ENCODE measurements at places on chromosomes 5 and 9. TPM values are rescaled to one million over a fixed set of nuclear protein-coding genes. Genes with fewer than 3 reads are reported as not detected.

Gene ACSL6
- total RNA-seq: not detected

GRCh38 chr5:177565046-177565445, 10.7 kb upstream of the FAM193B start:
- no peak for DNase-seq

GRCh38 chr5:149298842-149299404, 27.3 kb downstream of the AFAP1L1 start:
- no peak for DNase-seq

Gene NTNG2
- 0.58 TPM for total RNA-seq

Gene LCN1
- not detected for total RNA-seq

Gene HTR1A
- not detected for total RNA-seq

GRCh38 chr5:54517512-54518145, at the start of gene SNX18:
Gene SNX18, plus strand, starts transcription at chr5:54517759. Its CDS starts 194 bp downstream, at chr5:54517953.
- DNase-seq: no peak

DNA sequence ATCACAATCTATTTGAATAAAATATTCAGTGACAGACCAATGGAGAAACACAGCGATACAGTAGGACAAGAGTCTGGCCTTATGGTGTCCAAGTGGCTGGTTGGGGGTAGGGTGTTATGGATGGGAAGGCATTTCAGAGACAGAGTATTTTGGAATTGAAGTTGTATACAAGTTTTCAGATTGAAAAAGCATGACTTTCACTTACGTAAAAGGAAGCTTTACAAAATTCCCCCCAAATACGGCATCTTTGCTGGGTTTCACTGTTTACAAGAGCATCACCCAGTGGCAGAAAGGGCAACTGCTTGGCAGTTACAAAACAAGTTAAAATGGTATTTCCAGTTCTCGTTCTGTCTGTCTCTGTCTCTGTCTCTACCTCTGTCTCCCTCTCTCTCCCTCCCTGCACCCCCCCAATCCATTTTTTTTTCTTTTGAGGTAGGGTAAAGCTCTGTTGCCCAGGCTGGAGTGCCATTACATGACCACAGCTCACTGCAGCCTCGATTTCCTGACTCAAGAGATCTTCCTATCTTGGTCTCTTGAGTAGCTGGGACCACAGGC, 86.2 kb downstream of the PTPN3 start:
- DNase-seq: no peak

GRCh38 chr9:37675661-37676060, 24.9 kb downstream of the FRMPD1 start:
- no peak for DNase-seq

DNA sequence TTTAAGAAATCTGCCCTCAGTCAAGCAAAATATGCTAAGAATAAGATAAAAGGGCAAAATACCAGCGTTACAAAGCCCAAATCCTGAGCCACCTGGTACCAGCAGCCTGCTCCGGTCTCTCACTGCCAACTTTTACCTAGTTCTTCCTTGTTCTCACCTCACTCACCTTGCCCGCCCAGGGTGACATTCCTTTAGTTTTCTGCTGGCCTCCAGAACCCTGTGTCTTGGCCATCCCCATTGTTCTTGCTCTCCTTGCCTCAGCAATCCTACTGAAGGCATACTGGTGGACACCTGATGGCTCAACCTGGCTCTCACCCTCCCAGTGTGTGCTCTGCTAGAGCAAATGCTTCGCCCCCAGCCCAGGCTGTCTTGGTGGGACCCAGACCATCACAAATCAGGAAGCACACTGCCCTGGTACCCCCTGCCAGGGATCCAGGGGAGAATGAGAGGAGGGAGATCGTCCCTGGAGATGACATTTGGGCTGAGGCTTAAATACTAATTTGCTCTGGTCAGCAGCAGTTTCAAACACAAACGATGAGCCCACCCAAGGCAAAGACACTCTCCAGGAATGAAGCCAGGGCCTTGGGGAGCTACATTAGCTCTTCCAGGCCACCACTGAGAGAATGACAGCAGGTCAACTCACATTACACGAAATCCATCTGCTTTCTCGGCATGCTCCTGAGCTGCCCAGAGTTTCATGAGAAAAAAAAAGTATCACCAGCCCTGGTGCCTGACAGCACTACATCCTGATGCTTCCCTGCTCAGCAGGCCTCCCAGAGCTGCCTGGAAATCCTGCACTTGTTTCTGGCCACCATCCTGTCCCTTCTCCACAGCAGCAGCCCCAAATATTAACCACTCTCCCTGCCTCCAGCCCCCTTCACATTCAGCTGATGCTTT, 12.2 kb upstream of the SEPTIN8 start:
- no peak for DNase-seq

Gene ANKRD31
- not detected for total RNA-seq

DNA sequence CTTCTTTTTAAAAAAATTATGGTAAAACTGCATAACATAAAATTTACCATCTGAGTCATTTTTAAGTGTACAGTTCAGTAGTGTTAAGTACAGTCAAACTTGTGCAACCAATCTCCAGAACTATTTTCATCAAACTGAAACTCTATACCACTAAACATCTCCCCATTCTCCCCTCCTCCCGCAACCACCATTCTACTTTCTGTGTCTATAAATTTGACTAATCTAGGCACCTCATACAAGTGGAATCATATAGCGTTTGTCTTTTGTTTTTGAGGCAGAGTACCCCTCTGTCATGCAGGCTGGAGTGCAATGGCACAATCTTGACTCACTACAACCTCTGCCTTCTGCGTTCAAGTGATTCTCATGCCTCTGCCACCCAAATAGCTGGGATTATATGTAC, 24.0 kb upstream of the EBF1 start:
- no peak for DNase-seq

DNA sequence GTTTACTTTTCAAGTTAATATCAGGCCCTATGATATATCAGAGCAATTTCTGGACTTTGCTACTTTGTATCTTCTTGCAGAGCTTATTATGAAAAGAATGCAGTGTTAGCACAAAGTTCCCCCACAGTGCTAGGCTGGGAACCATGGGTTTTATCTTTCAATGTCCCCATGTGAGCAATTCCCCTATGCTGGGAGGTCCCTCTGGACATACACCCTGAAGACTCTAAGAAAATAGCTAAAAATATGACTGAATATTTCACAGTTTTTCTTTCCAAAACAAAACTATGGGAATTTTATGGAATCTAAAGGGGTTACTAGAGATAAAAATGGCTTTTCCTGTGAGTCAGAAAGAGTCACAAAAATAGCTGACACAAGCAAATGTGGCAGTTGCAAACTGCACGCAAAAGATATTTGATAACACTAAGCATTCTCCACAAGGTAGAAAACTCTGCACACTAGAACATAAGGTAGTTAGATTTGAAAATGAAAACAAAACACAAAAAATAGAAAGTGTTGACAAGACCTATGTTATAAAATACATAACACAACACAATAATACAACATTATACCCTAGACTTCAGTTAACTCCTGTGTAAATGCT, 487.5 kb upstream of the GRIN3A start:
- no peak for DNase-seq

Gene ANKS6
- 17.6 TPM for total RNA-seq

DNA sequence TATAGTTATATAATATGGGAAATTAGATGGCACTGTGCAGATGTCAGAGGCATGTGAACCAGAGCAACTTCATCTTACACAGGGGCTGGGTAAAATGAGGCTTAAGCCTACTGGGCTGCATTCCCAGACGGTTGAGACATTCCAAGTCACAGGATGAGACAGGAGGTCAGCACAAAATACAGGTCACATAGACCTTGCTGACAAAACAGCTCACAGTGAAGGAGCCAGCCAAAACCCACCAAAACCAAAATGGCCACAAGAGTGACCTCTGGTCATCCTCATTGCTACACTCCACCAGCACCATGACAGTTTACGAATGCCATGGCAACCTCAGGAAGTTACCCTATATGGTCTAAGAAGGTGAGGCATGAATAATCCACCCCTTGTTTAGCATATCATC, 479.4 kb downstream of the TLR4 start:
- no peak for DNase-seq

Gene SEMA5A
- 5.4 TPM for total RNA-seq

DNA sequence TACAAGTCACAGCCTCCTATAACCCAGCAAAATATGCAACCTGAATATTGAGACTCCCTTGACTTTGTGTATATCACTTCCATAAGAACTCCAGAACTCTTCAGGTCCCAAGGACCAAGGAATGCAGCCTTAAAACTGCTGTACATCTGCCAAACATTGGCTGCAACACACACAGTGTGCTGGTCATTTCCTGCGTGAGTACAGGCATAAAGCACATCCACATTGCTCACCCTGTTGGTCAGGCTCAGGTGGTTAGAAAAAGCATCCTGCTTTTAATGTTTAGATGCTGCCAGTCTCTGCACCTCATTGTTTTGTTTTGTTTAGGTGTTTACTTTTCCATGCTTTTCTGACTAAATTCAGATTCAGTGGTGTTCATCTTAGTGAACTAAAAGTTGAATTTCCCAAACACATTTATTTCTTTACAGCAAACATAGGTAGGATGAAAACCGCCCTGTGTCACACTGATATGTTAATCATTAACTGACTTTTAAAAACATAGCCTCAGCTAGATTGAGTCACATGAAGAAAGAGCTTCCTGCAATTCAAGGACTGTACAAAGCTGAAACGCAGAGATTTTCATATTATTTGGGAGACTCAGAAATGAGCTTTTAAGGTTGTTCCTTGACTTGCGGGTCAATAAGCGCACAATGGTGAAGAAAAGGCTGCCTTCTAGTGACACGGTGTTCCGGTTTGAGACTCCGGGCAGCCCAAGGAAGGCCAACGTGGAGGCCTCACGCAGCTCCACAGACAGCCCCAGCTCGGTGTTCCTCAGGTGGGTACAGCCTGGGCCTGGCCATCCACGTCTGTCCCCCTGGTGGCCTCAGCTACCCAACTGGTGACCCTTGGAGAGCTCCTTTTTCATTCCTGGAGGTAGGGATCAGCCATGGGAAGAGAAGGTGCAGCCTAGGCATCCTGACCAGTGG, 52.2 kb upstream of the GRAMD2B start:
- no peak for DNase-seq

- no peak for DNase-seq
Measured at GRCh38 chr5:59299006-59299405, 594.5 kb downstream of the PDE4D start.

DNA sequence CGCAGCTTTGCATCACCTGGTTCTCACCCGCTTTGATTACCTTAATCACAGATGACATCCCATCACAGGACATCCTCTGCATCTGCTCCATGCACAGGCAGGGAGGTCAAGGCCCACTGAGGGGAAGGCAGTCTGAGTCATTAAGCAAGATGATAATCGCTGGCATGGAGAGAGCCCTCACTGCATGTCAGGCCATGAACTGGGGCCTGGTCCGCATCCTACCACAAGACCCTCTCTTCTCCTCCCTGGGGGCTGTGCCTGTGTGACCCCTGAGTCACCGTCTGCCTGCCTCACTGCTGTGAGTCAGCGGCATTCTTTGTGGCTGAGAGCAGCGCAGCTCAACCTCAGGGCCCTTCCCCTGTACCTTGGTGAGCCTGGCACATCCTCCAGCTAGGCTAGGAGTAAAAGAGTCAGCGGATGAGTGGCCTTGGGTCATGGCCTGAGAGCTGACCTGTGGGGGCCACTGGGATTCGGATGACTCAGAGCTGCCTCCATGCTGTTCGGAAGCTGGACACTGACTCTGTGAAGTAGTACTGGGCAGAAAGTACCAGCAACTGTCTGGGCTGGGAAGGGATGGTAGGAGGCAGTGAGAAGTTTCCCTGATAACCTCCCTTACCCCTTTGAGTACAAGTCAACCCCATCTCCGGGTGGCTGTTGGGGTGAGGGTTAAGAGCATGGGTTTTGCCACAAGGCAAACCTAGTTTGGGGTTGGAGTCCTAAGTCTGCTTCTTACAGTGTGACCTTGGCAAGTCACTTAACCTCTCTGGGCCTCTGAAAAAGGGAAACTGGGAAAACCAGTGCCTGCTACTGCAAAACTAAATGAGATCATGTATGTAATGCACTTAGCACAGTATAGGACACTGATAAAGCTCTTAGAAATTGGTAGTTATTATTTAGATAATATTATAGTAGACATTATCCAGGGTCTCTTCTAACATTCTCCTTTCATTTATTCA, 14.6 kb upstream of the ARSI start:
- peak; percentile 27 for DNase-seq

GRCh38 chr9:137085920-137086530, 760 bp upstream of the MAN1B1 start:
- no peak for DNase-seq

- no peak for DNase-seq
Measured at GRCh38 chr5:1666221-1666620, 133.4 kb downstream of the MRPL36 start.

DNA sequence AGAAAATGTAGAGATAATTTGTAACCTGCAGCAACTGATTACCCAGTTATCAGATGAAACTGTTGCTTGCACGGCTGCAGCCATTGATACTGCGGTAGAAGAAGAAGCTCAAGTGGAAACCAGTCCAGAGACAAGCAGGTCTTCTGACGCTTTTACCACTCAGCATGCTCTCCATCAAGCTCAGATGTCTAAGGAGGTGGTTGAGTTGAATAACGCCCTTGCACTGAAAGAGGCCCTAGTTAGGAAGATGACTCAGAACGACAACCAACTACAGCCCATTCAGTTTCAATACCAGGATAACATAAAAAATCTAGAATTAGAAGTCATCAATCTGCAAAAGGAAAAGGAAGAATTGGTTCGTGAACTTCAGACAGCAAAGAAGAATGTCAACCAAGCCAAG, 1.7 kb downstream of the KIF4B start:
- no peak for DNase-seq

DNA sequence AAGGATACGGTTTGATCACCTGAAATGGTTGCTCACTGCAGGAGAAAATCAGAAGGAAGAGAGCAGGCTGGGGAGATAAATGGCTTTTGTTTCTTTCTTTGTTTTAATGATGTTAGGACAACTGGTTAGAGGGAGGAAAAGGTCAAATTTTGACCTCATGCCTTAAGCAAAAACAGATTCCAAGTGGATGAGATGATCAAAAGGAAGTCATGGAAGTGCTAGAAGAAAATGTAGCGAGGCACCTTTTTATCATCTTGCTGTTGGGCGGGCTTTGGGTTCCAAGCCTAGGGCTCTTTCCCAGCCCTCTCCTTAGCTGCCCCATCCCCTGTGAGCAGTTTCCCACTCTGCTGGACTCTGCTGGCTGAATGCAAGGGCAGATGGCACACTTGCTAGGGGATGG, 127.9 kb downstream of the ADAMTS2 start:
- no peak for DNase-seq

- no peak for DNase-seq
Measured at GRCh38 chr9:26735160-26735559, 157.4 kb downstream of the CAAP1 start.

Gene STING1
- total RNA-seq: 58.0 TPM

GRCh38 chr9:92718086-92719001, 46.3 kb downstream of the BICD2 start:
- DNase-seq: no peak

Gene NKD2
- 2.2 TPM for total RNA-seq

GRCh38 chr5:112968411-112969106, 8.0 kb upstream of the DCP2 start:
- DNase-seq: no peak

GRCh38 chr5:95822542-95823181, at the start of gene GLRX:
Gene GLRX, minus strand, starts transcription at chr5:95822726. Its CDS starts 64 bp downstream, at chr5:95822662.
- no peak for DNase-seq

Gene RNF224
- total RNA-seq: not detected

Gene PCDHA8
- total RNA-seq: not detected
